ENCODE measurements at places on chromosomes 2 and 18.

GRCh38 chr2:42752314-42752713, 11.6 kb downstream of the OXER1 start:
- no peak for DNase-seq

- DNase-seq: peak; percentile 44
Observed at GRCh38 chr2:239751679-239752355, 273.3 kb downstream of the NDUFA10 start.

DNA sequence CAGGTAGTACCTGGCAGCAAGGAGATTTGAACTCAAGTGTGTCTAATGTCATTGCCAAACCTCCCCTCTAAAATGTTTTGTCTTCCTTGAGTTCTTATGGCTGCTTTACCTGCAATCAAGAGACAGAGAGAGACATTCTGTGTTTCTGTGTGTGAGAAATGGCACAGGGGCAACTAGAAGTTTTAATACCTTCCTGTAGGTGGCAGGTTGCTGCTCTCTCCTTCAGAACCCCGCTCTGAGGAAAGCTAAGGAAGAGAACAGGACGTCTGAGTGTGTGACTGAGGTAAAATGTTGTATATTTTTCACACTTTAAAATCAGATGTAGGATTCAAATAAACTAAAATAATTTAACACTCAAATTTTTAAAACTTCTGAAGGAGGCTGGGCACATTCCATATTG, 19.2 kb downstream of the DTNA start:
- DNase-seq: no peak

DNA sequence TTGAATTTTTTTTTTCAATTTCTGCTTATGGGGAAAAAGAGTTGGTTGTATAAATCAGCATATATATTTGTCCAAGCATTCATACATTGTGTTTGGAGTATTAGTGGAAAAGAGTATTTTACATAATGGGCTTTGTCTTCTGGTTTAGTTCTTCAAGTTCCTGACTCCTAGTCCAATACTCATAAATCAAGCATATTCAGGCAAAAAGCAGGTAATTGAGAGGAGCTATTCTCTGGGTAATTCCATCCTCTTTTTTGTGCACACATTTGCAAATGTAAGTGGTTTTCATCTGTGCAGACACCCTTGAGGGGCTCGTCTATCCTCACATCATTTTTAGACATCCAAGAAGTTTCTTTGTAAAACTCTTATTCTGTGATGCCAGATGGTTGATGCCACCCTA, 337.2 kb downstream of the ARHGAP15 start:
- no peak for DNase-seq

DNA sequence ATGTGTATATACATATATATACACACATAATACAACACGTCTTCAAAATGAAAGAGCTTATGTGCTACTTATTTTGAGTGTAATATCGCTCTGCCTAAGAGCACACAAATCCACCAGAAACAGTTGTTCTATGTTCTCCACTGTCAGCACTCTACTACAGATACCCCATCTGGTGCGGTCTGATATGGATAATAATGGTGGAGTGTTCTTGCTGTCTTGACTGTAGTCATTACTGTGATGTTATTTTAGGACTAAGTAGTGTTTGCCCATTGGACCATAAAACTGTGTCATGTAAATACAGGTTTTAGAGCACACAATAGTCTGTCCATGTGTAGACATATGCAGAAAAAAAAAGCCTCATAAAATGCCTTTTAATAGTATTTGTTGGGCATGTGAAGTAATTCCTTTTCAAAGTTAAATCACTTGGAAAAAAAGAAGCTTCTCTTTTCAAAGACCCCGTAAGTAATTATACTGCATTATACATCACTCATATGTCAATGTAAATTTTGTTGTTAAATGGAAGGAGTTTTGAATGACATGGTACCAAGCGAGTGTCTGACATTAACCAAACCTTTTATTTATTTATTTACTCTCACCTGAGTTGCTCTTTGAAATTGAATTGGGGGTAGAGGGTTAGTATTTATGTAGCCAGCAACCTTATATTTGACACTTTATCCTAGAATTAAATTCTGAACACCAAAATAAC, 1249.2 kb upstream of the ZEB2 start:
- DNase-seq: no peak

GRCh38 chr2:165811592-165812370, 17.7 kb upstream of the GALNT3 start:
- no peak for DNase-seq

DNA sequence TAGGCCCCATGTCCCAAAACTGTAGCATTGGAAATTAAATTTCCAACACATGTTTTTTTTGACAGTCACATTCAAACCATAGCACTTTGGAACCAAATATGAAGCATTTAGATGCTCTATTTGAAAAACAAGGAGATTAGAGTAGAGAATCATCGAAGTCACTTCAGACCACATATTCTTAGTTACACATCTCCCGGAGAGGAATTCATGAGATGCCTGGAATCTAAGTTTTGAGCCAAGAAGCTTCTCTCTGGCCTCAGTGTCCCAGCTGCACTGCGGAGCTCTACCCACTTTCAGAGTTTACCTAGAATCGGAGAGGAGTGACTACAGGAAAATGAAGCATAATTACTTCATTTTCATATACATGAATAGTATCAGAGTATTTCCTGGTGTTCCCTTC, 385.9 kb downstream of the TNS1 start:
- DNase-seq: no peak

GRCh38 chr18:9688036-9688741, 19.9 kb upstream of the RAB31 start:
- DNase-seq: no peak

GRCh38 chr2:68537011-68537410, 69.6 kb downstream of the APLF start:
- no peak for DNase-seq

GRCh38 chr18:79877163-79878091, 74.0 kb downstream of the SLC66A2 start:
- no peak for DNase-seq

All from stimulated activated CD4-positive, alpha-beta T cell treated with anti-CD3 and anti-CD28 coated beads, Interleukin-4, amount 100 ng/mL, for 48 hours (primary cell).